Activated naive CD8-positive, alpha-beta T cell treated with anti-CD3 and anti-CD28 coated beads, Interleukin-2, amount 50 U/mL, for 24 hours (primary cell): ENCODE measurements at places on chromosomes 7 and 10.
A peak's percentile ranks its signal among the peaks of the same experiment; 100 is the strongest.

- DNase-seq: no peak
Observed at GRCh38 chr10:118800920-118801319, 46.1 kb upstream of the CACUL1 start.

DNA sequence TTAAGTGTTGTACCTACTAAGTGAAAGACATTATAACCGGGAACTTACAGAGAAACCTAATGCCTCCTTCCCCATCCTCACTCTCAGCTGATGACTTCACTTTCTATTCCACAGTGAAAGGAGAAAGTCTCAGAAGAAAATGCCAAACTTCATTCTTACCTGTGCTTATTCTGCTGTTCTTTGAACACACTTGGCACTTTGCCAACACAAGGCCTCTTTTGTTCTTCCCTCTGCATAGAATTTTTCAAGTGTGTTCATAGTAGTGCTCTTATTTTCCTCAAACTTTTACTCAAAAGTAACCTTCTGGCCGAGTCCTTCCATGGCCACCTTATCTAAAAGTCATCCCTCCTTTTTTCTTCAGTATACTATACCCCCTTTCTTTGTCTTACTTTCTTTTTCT is 59.4 kb upstream of the ETV1 start:
- DNase-seq: no peak

DNA sequence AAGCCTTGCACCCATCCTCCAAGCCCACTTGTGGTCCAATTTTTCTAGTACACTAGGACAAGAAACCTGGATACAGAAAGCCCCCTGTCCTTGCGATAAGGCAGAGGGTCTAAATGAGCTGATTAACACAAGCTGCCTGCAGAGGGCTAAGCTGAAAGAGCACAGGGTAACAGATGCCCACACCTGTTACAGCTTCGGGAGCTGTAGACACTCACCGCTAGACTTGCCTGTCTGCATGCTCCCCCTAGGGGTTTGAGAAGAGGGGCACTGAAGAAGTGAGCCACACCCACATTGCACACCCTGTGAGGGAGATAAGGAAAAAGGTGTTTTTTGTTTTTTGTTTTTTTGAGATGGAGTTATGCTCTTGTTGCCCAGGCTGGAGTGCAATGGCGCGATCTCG is 386.5 kb upstream of the AUTS2 start:
- no peak for DNase-seq

DNA sequence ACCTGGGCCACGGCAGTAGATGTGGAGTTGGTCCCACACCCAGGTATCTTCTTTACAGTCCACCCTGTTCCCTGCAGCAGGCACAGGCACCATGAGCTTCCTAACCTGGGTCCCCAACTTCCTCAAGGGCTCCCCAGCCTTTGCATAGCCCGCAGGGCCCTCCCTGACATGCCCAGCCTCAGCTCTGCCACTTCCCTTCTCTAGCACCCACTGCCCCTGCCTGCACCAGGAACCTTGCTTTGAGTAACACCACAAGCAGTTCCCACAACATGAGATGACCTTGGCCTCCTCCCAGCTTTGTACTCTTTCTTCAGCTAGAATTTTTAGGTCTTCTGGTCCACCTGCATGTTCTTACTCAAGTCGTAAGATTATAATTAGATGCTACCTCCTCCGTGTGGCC is 92.2 kb upstream of the ZPBP start:
- no peak for DNase-seq

GRCh38 chr7:17580141-17580540 is 281.7 kb downstream of the AHR start:
- no peak for DNase-seq

DNA sequence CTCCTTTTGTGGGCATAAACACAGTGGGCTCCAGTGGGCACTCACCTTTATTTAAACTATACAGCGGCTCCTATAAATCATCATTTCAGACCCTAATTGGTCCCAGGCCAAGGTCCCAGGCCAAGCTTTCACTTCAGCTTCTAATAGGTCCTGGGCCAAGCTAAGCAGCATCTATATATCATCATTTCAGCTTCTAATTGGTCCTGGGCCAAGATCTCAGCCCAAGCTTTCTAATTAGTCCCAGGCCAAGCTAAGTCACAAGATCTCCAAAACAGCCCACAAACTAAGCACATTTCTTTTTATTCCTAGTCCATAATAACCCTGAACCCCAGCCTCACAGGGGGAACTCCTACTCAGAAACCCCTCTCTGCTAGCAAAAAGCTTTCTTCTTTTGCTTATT is 47.1 kb downstream of the ZNF680 start:
- no peak for DNase-seq

DNA sequence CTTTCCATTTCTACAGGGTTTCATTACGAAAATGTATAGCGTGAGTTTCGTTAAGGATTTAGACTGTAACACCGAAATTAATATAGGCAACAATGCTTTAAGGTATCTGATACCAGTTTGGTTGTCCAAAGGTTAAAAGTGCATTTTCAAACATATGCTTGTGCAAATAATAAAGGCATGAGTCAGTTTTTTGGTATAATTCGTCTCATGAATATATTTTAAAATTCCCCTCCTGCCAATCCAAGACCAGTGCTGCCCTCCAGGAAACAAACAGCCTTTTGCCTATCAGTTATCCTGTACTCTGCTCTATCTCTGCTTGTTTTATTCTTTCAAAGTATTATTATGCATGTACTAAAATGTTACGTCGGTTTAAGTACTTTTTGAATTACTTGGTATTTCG is 2.0 kb downstream of the LCOR start:
- DNase-seq: no peak

DNA sequence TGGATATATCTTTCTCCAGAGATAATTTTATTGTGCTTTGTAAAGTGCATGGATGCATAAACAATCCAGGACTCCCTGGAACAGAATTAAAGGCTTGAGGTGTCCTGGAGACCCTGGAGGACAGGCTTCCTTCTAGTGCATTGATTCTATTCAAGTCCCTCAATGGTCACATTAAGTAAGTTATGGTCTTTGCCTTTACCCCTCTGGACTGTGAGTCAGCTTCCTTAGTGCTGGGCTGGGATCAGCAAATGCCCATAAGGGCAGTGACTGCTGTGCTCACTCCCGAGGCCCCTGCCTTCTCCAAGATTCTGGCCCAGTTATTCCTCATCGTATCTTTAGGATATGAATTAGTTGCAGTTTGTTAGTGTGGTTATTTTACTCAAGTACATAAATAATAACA is 178.7 kb upstream of the PRSS58 start:
- no peak for DNase-seq

GRCh38 chr7:36407636-36408550 is 18.2 kb downstream of the ANLN start:
- no peak for DNase-seq

GRCh38 chr10:20033476-20033875 is 217.2 kb downstream of the PLXDC2 start:
- no peak for DNase-seq

DNA sequence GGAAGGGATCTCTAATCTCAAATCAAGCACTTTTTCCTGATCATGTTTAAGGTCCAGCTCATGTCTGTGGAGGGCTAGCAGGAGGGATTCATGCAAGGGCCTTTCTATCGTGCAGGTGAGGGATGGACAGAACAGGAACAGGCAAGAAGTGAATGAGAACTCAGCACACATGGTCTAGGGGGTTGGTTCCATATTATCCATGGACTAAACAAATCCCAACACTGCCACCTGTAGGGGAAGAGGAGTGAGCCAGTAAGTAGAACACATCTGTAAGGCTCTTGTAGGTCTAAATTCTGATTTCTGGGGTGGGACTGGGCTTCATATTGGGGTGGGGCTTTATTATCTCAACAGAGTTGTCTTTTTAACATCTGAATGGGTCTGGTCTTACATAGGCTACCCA is 138.0 kb upstream of the TARP start:
- no peak for DNase-seq

- DNase-seq: no peak
Observed at GRCh38 chr7:106565428-106565827, 95.5 kb downstream of the CCDC71L start.

GRCh38 chr10:89207801-89208551 is 859 bp upstream of the CH25H start:
- peak; percentile 29 for DNase-seq

DNA sequence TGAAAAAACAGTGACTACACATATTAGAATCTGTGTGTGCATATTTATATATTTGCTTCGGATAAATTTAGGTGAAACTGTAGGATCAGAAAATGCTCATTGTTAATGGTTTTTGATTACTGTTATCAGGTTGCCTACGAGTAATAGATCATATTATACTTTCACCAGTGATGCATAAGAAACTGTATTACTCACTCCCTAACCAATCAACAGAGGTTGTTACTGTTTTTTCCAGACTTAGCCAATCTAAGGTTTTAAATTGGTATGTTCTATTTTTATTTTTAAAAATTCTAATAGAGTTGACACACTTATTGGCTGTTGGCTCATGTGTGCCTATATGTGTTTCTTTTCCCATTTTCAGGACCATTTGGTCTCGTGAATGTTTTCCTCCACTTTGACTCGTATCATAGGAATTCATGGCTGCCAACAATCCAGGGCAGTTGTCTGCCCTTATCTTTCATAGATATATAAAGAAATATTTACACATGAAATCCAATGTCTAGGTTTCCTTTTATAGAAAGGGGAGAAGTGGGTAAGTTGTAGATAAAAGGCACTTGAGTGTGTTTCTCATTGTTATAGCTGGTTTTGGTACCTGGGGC is 59.2 kb downstream of the ANLN start:
- no peak for DNase-seq

DNA sequence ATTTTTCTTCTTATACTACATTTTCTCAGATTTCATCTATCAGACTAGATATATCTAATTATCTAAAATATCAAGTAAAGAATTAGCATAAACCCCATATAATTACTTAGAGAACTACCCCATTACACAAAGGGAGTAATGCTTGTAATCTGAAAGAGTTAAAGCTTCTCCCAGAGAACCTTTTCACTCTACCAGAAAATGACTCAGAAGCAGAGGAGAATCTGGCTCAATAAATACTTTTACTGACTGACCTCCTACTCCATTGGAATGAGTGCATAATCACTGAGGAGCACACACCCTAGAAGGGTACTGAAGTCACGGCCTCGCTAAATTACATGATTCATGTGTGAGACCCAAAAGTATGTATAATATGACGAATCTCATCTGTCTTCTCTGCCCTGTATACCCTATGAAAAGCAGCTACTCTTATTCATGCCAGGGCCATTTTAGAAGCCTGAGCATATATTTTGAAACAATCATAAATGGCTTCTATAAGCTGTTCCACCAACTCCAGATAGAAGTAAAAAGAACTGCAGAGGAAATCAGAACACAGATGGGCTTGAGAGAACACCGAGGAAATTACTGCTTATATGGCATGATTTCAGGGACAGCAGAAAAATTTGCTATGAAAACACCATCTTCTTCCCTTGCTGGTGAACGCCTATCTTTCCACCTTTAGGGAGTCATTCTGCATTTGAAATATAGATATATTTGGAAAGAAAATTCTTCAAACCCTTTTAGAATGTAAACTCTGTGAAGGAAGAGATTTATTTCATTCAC is 32.7 kb downstream of the DNMBP start:
- DNase-seq: no peak

DNA sequence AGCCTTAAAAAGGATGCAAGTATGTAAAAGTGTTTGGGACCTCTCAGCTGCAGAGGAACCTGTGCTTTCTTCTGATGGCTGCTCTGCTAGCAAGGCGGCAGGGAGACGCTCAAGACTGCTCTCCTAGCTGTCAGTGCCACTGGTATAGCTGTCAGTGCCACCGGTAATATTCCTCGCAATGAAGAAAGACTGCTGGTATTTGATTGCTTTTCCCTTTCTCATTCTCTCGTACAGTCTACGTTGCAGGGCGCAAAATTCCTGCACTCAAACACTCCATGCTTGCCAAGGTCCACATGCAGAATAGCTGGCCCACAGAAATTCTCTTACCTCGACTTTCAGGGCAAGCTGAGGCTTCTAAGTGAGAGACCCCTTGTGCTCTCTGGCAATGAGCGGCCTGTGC is 432.6 kb upstream of the KLF6 start:
- DNase-seq: no peak

DNA sequence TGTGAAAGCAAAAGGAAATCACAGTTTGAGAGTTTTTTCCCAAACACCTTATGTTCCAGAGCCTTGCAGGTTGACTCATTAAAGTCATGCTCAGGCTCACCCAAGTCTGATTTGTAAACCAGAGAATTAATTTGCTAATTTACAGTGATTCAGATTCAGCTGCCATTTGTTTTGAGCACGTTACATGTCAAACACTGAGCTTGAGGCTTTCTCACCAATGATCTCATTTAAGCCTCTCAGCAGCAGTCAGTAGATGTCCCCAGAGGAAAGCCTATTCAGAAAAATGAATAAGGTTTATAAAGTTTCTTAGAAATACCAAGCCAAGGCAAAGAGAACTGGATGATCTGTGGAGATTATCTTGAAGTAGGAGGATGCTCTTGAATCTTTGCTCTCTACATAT is 420.4 kb downstream of the HTR7 start:
- no peak for DNase-seq

DNA sequence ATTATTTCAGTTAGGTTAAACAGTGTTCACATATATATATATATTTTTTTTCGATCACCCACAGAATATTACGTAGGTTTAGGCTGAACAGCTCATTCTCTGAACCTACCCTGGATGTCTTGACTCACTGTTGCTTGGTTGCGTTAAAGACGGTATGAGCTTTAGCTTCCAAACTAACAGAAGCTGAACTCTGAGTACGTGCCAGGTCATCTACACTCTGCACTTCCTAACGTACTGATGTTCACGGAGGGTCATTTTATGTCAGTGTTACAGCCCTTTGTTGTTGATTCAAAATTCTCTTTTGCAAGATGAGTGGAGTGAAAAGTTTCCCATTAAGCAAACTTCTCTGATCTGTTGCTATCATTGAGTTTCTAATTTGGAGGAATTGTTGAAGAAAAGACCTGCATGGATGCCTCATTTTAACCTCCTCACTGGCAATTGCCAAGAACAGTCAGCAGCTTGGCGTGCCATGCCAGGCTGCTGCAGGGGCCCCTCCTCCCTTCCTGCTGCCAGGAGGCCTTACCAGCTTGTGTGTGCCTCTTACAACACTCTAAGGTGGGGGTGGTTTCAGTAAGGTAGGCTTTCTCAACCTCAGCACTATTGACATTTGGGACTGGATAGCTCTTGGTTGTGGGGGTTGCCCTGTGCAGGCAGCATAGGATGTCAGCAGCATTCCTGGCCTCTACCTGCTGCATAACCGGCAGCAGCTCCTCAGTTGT is 44.3 kb downstream of the INSYN2A start:
- no peak for DNase-seq

GRCh38 chr10:126204320-126204719 is 184.0 kb downstream of the ADAM12 start:
- no peak for DNase-seq

GRCh38 chr7:57308631-57309408 is 141.2 kb upstream of the ZNF716 start:
- peak; percentile 4 for DNase-seq

GRCh38 chr10:28993056-28993455 is 295.8 kb upstream of the LYZL1 start:
- no peak for DNase-seq

- DNase-seq: no peak
Observed at GRCh38 chr7:108535744-108536143, 9.8 kb upstream of the PNPLA8 start.

DNA sequence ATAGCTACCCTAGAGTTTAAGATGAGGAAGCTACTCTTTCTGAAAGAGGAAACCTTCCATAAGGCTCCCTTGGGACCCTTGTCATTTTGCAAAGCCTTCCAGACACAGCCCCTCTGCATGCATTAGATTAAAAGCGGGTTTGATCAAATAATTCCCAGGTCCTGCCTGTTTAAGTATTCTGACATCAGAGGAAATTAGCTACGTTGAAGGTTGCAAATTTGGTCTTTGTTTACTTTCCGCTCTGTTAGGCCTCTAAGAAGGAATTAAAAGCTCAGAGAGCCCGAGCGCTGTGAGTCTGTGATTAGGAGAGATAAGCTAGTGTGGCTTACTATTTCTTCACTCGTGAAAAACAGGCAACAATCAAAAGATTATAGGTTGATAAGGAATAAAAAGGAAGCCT is 1.4 kb upstream of the THSD7A start:
- no peak for DNase-seq
